ENCODE measurements at places on chromosomes 2 and 18.

DNA sequence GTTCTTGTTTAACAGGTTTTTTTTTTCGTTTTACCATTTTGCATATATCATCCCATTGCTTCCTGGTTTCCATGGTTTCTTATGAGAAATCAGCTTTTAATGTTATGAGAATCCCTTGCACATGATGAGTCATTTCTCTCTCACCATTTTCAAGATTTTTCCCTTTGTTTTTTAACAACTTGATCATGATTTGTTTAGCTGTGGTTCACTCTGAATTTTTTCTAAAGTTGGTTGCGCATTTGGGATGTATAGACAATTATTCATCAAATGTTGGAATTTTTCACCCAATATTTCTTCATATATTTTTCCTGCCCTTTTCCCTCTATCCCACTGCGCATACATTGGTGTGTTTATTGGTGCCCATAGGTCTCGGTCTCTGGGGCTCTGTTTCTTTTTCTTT lies 42.4 kb upstream of the BIN1 start:
- DNase-seq = no peak

DNA sequence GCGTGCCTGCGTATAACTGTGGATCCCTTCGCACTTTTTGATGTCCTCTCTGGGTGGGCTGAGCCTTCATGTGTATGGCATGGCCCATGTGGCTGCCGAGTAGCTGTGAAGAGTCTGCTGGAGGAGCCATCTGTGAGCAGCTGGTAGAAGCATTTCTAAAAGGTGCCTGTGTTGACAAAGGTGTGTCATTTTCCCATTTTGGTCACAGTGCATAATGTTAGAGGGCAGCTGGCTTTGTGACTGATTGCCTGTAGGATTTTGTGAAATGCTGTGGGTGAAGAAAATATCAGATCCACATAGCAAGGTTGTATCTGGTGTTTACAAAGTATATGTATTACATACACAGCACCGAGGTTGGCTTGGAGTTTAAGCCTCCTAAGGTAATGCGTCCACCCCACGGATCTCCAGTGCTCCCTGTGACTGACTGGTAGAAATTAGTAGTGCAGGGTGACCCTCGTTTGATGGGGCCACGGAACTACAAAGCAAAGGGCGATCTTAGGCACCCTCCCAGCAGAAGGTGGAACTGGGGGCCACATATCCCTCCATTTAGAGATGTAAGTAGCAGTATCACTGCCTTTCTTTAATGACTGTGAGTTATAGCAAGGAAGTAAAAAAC lies 16.5 kb downstream of the GATA6 start:
- DNase-seq = no peak

- no peak for DNase-seq
These were observed 70.2 kb downstream of the TMEM163 start for GRCh38 chr2:134648586-134648985.

DNA sequence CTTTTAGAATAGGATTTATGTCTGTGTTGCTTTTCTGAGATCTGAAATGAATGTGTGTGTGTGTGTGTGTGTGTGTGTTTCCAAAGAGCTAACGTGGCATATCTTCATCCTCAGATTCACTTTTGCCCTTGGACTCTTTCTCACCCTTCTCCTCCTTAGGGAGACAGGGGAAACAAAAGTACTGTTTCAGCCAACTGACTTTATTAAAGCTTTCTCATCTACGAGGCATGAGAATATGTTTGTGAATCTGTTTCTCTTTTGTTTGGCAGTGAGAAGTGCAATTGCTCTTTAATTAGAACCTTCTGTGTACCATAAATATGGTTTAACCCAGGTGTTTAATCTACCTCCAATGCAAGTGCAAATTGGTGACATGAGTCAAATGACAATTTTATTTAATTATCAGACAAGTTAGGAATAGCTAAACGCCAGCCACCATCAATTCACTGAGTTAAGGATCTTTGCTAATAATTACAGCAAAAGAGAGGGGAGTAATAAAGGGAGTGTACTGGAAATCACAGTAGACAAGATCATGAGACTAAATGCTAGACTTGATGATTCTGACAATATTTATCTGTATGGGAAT lies 186.4 kb upstream of the COL3A1 start:
- no peak for DNase-seq

DNA sequence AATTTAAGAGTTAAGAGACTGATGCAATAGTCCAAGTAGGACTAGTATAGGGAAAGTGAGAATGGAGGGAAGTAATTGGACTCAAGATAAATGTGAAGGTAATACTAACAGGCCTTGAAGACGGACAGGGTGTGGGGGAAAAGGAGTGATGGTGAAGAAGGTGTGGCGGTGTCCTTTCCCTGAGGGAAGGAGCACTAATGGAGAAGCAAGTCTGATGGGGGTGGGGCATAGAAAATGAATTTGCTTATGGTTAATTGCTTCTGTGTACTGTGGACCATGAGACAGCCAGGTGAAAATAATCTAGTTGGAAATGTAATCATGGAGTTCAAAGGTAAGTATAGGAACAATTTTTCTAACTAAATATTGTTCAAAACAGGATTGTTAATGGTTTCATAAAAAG lies 7.1 kb upstream of the TGOLN2 start:
- no peak for DNase-seq

DNA sequence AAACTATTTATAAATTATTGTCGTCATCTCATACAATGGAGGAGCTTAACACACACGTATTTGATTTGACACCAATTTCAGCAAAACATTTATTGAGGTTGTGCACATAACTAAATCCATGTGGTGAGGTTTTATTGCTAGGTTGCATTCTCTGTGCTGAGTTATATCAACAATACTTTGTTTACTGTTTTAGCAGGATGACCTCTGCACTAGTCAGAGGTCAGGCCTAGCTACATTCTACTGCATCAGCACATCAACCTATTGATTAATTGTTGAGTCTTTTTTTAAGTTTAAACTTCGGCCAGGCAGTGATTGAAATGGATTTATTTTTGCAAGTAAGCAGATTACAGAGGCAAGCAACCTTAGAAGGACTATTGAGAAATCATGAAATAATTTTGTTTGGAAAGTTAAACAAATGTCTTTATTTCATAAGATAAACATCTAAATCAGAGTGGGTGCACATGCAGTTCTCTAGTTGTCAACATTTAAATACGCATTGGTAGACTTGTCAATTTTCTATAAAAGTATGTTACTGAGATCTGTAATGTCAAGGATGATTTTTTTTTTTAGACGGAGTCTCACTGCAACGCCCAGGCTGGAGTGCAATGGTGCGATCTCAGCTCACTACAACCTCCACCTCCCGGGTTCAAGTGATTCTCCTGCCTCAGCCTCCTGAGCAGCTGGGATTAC lies 75.2 kb upstream of the CD28 start:
- no peak for DNase-seq

DNA sequence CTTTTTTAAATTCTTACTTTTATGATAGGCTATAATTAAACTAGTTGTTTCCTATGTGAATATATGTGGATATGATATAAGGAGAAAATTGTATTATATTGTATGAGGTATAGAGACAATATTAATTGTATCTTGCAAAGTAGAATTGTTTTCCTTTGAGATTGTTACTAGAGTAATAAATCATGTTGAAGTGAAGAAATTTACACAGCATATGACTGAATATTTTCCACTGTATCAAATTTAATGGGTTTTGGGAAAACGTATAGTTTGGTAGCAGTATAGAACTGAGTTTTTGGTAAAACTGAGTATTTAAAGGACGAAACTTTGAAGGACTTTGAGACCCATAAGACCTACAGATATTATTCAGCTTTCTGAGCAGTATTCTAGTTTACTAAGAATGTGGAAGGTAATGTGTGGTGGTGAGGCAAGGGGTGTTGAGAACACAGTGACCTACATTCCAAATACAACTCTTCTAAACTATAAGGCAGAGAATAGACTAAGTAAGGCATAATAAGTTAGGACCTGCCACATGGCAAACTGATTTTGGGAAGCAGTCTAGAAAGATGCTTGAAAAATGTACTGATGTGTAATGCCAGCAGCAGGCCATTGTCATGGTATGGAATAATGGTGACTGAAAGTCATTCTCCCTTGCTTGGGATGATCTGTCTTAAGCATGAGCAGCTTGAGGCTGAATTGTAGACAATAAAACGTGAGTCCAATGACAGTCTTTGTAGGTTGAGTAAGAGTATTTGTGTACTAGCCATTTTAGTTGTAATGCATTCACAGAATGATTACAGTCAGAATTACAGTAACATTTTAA lies 29.6 kb downstream of the PKP4 start:
- no peak for DNase-seq

DNA sequence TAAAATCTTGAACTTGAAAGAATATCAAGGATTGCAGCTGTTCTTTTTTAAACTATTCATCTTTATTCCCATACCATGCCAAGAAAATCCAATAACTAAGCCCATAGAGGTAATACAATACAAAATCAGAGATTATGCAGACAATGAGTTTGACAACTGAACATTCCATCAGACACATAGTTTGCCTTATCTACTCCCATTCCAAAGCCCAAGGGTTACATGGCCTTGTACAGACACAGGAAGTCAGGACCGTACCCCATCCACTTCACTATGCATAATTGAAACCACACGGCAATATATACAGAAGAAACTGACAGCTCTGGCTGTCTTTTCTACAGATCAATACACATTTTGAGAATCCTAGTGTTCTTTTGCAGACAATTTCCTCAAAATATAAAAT lies 181.3 kb downstream of the TMX3 start:
- DNase-seq = no peak

DNA sequence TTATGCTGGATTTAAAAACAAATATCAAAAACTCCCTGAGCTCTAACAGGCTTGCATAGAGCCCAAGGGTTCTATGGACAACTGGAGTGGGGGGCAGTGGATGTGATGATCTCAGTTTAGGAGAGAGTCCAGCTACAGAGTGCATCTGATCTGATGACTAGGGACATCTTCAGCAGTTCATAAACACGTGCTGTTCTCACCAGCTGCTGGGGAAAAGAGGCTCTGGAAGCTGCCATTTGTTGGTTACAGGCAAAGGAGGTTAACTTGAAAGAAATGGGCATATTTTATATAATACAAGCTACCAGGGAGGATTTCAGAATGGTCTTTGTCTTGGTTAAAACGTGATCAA lies 36.0 kb upstream of the ZNF396 start:
- DNase-seq = no peak

- no peak for DNase-seq
These were observed 133.4 kb upstream of the REG3A start for GRCh38 chr2:79292958-79293315.

GRCh38 chr2:204024503-204024902 lies 87.9 kb downstream of the ICOS start:
- DNase-seq = no peak

DNA sequence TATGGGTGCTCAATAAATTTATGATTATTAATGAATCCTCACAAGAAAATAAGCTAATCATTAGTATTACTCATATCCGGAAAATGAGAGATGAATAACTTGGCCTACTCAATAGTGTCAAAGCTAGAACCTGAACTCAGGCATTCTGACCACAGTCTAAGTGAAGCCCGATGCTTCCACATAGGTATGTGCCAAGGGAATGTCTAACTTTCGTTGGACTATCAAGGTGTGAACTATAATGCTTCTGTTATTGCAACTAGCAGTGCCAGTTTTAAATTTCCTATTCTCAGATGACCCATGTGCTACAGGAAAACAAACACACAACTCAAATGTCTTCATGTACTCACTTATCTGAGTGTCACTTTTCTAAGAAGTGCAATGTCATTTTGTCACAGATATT lies 1.8 kb downstream of the BARD1 start:
- no peak for DNase-seq

- DNase-seq = no peak
These were observed 139.4 kb upstream of the HAAO start for GRCh38 chr2:42931818-42932195.

DNA sequence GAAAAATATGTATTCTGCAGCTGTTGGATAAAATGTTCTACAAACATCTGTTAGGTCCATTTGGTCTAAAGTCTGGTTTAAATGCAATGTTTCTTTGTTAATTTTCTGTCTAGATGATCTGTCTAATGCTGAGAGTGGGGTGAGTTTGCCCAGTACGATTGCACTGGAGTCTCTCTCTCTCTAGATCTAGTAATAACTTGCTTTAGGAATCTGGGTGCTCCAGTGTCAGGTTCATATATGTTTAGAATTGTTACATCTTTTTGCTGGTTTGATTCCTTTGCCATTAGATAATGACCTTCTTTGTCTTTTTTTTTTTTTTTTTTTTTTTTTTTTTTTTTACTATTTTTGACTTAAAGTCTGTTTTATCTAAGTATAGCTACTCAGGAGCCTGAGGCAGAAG lies 10.4 kb downstream of the GCC2 start:
- DNase-seq = no peak

- no peak for DNase-seq
These were observed 69.7 kb downstream of the DIPK1C start for GRCh38 chr18:74387383-74387782.

- no peak for DNase-seq
These were observed 120.6 kb downstream of the PRKRA start for GRCh38 chr2:178330175-178331017.

DNA sequence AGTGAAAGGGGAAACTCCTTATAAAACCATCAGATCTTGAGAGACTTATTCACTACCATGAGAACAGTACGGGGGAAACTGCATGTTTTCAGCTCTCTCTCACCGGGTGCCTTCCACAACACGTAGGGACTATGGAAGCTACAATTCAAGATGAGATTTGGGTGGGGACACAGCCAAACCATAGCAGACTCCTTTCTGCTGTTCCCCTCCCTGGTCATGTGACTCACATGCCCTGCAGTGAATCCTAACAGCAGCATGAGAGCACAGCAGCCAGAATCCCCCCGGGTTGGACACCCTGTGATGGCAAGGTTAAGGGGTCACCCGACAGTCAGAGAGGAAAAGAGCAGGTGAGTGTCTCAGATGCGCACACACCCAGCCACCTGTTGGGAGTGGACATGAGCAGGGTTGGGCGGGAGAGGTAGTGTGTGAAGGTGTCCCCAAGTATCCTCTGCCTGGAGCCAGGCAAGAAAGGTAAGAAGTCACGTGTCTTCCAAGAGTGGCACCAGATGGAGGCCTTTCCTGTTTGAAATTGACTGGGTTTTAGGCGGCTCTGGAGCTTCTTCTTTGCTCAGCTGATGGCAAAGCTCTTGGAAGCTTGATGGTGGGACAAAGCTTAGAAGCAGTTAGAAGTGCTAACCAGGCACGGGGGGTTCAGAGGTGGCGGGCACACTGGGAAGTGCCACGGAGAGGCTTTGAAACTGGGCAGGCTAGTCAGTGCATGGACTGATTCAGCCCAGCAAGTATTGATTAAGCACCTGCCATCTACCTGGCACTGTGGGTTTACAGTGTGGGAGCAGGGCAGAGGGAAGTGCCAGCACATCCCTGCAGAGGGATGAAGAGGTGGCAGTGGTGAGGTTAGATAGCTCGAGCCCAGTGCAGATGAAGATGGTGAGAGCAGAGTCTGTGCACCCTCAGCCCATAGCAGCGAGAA lies 68.7 kb downstream of the RHOB start:
- no peak for DNase-seq

GRCh38 chr2:121626777-121627524 lies 22.3 kb downstream of the CLASP1 start:
- DNase-seq = no peak

All from stimulated activated CD8-positive, alpha-beta memory T cell treated with anti-CD3 and anti-CD28 coated beads, Interleukin-4, amount 100 ng/mL, for 4 hours (primary cell).